ENCODE measurements at places on chromosomes 6 and 20. TPM values are rescaled to one million over a fixed set of nuclear protein-coding genes. Genes with fewer than 3 reads are reported as not detected.

DNA sequence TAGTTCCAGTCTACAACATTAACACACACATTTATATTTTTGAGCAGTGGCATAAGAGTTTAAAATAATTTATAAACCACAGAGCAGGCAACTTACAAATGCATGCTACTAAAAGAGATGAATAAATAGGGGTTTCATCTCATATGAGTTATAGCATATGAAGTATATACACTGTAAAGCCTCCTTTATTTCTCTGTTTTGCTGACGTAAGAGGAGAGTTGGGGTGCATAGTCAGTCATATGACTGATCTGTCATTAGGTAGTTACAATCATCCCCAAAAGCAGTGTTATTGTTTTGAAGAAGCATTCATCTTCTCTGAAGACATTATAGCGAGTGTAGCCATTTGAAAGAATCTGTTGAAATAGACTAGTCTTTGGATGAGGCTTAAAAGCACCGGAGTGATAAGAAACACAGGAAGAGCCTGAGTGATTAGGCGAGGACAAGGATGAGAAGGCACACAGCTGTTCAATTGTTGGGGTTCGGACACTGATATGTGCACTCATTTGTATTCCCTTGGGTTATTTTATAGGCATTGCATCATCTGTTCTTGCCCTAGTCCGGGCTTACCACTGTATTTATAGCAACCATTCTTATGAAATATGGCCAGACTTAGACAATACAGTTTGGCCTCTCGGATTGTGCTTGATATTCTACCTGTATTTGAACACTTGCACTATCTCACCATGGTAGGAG, 325.7 kb downstream of the SAMD5 start:
- no peak for DNase-seq

- peak; percentile 84 for DNase-seq
These were observed at the start of gene FUT9 for GRCh38 chr6:96015518-96016333. Gene FUT9 (plus strand): TSS chr6:96015974. CDS start chr6:96203156, 187,182 bp downstream.

THBD gene
- 2.7 TPM for total RNA-seq

- DNase-seq: no peak
These were observed 53.8 kb downstream of the GINS1 start for GRCh38 chr20:25461281-25461650.

NKX2-4 gene
- total RNA-seq: not detected

PHACTR3 gene
- total RNA-seq: 20.1 TPM

GRCh38 chr6:84453499-84453898, 226.1 kb upstream of the CEP162 start:
- no peak for DNase-seq

GRCh38 chr6:168432196-168432595, 8.8 kb upstream of the SMOC2 start:
- no peak for DNase-seq

- DNase-seq: no peak
These were observed 8.8 kb downstream of the DLGAP4 start for GRCh38 chr20:36314734-36315544.

DNA sequence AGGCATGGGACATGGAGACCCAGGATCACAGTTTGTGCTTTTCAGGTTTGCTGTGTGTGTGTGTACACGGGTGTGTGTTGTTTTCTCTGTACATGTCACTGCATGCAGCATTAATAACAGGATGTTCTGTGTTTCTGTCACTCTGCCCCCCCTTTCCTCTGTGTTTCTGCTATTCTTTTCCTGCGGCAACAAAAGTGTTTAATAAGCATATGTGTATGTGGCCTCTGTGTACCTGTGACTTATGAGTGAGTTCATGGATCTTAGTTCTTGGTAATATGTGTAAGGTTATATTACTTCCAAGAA, 9.8 kb downstream of the SYNGAP1 start:
- no peak for DNase-seq

MRPS10 gene
- total RNA-seq: 29.3 TPM

GRCh38 chr6:82144007-82144851, 103.3 kb downstream of the IBTK start:
- no peak for DNase-seq

GRCh38 chr6:163123098-163123497, 291.4 kb upstream of the QKI start:
- DNase-seq: no peak

SIRPA gene
- total RNA-seq: 8.0 TPM

CGAS gene
- total RNA-seq: 3.9 TPM

GRCh38 chr6:133645966-133646740, 242.8 kb upstream of the TCF21 start:
- no peak for DNase-seq

DNA sequence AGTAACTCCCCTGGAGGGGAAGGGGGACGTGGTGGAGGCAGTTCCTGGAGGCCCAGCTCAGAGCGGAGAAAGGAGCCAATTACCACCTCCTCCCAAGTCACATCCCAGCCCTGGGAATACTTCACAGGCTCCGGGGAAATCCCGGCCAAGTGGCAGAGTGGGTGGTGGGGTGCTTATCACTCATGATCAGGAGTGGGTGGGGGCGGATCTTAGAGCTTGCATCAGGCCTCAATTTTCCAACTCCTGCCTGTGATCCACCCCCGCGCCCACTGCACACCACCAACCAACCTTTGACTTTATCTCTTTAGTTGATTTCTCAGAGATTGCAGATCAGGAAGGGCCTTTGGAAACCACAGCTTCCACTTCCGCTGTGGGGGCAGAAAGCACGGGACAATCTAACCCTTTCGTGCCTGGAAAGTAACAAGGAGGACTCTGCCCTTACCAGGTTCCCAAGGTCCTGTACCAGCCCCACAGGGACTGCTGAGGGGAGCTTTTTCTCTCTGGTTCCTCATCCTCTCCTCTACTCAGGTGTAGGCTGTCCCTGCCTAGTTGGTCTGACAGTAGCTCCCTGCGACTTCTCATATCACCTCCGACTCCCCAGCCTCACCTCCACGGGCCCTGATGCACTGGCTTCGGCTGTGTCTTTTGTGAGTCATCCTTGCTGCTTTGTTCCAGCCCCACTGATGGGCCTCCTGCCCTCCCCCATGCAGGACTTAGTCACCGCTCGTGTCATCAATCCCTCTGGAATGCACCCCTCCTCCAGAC, 24.9 kb upstream of the IER3 start:
- DNase-seq: no peak

- no peak for DNase-seq
These were observed 44.2 kb upstream of the ARFGEF2 start for GRCh38 chr20:48877304-48877703.

POFUT1 gene
- 17.1 TPM for total RNA-seq

DNA sequence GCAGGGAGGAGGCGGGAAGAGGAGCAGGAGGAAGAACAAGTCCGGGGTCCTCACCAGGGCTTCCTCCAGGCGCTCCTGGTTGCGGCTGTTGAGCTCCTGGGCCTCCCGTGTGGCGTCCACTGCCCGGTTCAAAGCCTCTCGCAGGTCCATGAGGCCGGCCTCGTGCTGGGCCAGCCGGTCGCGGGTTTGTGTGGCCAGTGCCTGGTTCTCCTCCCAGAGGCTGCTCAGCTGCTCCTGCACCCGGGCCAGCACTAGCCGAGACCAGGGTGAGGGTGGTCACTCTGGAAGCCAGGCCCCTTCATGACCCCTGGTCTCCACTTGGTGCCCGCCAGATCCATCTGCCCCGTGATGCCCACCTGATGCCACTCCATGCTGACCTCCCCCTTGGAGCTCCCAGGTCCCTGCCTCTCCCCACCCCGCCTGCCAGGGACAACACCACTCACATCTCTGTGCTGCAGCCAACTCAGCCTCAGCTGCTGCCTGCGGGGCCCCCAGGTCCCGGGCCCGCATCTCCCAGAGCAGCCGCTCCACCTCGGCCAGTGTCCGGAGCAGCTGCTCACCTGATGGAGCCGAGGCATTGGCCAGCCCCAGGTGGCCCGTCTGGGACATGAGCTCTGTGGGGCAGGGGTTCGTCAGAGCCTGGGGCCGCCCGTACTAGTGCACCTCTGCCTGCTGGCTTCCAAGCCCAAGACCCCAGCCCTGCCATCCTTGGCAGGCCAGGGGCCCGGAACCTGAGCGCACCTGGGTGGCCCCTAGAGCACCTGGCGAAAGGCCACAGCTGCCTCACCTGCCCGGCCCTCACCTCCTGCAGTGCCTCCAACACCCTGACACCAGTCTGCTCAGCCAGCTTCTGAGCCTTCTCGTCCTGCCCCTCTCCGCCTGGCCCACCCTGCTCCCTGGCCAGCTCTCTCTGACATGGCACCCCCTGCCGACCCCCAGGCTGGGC, 15.9 kb downstream of the ADRM1 start:
- DNase-seq: no peak

DEFB132 gene
- total RNA-seq: not detected

- no peak for DNase-seq
These were observed 24.5 kb downstream of the ARFGEF2 start for GRCh38 chr20:48945840-48946514.

IYD gene
- not detected for total RNA-seq

GRCh38 chr6:124961777-124962638, at the start of gene RNF217:
Gene RNF217 (plus strand): TSS chr6:124962437. CDS start chr6:124962545, 108 bp downstream.
- DNase-seq: peak; percentile 68

DNA sequence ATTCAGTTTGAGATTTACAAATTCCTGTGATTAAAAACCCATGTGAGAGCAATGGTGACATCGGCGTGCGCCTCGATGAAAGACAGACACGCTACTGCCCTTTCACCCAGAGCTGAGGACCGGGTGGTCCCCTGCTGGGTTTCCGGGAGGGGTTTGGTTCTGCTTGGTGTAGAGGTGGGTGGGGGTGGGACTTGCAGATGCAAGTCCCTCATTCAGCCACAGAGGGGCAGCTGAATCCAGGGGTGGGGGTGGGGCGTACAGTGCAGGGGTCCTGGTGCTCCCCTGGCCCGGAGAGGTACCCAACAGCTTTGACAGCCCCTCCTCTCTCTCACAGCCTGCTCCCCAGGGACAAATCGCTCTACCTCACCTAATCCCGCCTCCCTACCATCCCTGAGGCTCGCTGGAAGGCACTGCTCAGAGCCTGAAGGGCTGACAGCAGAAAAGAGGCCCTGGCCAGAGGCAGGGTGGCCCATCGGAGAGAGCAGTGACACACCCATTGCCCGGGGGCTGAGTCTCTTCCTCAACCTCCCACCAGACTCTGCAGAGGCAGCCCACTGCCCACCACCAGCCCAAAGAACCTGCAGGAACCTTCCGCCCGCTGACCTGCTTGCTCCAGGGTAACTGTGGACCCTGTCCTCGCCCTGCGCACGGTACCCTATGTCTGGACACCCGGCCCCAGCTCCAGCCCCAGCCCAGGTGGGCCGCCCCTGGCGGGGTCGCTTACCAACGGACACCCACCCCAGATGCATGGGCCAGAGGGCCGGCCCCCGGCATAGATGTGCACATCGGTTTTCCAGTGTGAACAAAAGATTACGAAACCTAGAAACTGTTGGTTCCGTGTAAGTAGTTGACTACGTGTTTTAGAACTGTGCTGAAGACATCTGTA, 118.4 kb downstream of the JPH2 start:
- no peak for DNase-seq

GRCh38 chr20:18705490-18705889, 108.1 kb upstream of the SCP2D1 start:
- no peak for DNase-seq

NRSN1 gene
- total RNA-seq: 26.8 TPM

DNA sequence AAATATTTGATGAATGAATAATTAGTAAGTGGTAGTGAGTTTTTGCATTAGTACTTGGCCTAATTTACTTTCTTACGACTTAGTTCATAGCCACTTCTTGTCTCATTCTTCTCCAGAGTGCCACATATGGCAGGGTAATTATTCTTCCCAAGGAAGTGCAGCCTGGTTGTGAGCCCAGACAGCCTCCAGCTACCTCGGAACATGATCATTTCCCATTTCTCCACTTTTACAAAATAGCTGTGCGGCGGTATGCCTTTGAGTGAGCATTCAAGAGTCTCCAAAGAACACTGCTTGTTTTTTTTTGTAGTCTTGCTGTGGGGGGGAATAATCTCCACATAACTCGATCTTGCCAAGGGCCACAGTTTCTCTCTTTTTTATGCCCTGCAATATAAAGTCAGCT, 765.0 kb downstream of the HDGFL1 start:
- DNase-seq: no peak

GRCh38 chr6:36956446-36956820, 1.9 kb downstream of the PI16 start:
- DNase-seq: no peak

DNA sequence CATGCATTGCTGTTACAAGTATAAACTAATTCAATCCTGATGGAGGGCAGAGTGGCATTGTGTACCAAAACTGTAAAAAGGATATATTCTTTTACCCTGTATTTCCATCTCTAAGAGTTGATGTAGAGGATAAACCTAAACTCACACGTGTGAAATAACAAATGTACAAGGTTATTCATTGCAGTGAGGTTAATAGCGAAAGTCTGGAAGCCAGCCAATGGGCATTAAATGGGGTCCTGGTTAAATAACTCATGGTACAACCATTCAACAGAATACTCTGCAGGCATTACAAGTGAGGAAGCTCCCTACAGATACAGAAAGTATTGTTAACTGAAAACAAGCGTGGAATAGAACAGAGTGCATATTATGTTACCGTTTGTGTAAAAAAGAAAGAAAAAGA, 56.9 kb downstream of the BCAS1 start:
- no peak for DNase-seq

GRCh38 chr6:7243179-7243981, 69.6 kb downstream of the SSR1 start:
- peak; percentile 61 for DNase-seq

- DNase-seq: no peak
These were observed 48.1 kb downstream of the ERMARD start for GRCh38 chr6:169799474-169799926.

GRCh38 chr6:145559836-145560235, 175.5 kb downstream of the EPM2A start:
- no peak for DNase-seq

DNA sequence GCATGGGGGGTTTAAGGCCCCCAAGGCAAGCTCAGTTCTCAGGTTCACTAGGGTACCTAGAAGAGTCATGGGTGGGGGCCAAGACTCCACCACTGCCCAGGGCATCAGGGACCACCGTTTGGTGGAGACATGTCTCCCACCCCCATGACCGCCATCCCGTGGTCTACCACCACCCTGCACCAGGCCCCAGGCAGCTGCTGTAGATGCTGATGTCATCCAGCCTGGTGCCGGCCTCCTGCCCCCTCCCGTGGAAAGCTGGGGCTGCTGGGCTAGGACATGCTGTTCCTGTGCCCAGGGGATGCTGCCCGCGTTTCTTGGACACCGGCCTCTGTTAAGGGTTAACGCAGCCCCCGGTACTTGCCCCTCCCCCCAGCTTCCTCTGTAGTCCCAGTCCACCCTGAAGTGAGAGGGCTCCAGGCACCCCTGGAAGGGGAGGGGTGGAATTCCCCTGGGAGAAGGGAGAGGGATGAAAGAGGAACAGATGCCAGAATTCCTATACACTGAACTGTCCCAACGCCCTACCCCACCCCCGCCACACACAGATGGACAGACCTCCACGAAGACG, 587 bp downstream of the IP6K3 start:
- no peak for DNase-seq

Measured in cerebellum (tissue), 4 donors.